ENCODE measurements at places on chromosomes 12 and 14.

DNA sequence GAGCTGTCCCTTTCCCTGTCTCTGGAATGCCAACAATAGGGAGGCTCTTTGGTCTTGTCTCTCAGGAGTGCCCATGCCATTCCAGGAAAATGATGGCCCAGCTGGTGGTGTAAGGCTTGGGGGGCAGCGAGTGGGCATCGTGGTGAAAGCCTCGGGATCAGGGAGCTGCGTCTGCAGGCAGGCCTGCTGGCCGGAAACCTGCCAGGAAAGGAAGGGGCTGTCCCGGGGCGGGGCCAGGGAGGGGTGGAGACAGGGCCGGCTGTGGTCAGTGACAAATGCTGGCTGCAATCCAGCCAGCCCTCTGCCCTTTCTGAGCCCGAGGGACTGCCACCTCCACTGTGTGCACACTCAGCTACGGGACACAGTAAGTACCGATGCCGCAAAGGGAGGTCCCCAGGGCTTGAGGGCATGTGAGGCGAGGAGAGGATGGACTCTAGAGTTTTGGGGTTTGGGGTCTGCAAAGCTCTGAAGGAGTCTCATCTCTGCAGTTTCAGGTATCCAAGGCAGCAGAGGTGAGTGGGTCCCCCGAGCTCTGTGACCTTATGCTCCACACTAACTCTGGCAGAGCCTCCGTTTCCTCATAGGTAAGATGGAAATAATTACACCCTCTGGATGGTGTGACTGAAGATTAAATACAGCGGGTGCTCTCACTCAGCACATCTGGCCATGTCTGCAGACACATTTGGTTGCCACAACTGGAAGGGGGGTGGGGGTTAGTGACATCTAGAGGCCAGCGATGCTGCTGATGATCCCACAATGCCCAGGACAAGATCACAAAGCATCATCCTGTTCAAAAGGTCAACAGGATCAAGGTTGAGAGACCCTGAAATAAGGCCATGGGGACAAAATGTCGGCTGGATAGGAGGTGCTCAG lies at the start of gene SERPINA5:
Gene SERPINA5 (plus strand): TSS at position 300 of the 873 bp plus-strand sequence. CDS start 5,937 bp downstream, outside the sequence.
- no peak for DNase-seq

- DNase-seq, result no peak
These were observed 4.5 kb downstream of the USP15 start for GRCh38 chr12:62264706-62265105.

- DNase-seq, result no peak
These were observed 976 bp downstream of the PEX5 start for GRCh38 chr12:7190268-7191055.

DNA sequence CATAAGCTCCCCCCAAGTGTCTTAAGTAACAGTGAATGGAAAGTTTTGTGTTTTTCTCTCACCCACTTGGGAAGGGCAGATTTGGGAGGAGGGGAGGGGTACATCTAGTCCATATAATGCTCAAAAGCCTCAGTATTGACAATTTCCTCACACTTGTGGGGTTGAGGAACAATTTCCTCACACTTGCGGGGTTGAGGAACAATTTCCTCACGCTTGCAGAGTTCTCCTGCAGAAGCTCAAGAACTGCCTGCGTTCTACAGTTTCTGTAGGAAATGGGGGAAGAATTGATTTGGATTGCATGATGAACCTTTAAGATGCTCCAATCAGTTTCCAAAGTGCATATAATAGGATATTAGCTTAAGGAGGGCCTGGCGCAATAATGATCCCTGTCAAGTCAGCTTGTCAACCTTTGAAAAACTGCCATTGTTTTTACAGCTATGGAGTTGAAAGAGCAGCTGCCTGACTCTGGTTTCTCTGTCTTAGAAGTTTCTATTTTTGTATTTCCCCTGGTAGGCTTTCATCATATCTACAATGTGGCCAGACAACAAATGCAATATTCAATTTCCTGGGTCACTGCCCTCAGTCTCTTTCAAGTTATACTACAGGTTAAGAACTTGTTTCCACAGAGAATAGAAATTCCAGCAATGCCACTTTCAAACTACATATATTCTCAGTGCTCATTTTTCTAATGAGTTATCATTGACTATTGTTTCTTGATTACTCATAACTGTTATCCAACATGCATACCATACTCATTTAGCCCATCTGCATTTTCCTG lies 66.5 kb downstream of the PLEKHG7 start:
- no peak for DNase-seq

DNA sequence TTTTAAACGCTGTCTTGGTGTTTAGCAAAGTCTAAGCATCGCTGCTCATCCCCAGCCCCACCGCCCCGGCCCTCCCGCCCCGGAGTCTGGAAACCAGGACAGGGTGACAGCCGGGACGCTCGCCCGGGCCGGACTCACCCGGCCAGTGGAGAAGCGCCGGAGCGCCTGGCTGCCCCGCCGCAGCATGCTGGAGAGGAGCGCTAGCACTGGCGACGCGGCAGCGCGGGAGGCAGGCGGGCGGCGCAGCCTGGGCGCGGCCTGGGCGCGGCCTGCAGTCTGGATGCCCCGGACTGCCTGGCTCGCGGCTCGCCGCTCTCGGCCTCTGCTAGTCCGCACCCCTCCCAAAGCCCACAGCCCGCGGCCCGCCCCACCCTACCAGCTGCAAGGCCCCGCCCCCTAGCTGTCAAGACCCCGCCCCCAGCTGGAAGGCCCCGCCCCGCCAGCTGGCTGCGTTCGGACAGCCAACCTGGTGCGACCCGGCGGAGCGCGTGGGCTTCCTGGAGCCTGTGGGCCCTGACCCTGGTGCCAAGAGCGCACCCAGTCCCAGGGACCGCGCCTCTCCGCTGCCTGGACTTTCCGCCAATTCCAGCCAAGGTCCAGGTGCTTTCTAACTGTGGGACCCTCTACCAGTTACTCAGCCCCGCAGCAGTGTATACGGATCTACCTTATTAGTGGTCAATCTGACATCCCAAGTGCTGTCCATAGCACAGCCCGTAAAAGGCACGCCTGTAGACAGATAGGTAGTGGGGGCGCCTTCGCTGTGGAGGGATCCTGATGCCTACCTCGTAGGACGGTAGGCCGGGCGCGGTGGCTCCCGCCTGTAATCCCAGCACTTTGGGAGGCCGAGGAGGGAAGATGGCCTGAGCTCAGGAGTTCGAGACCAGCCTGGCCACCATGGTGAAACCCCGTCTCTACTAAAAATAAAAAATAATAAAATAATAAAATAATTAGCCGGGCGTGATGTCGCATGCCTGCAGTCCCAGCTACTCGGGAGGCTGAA lies at the start of gene ALDH1L2:
Gene ALDH1L2 (minus strand): TSS at position 208 of the 1,000 bp plus-strand sequence. CDS start 22 bp downstream, at position 186.
- peak; percentile 74 for DNase-seq

- DNase-seq, result no peak
These were observed 198.5 kb downstream of the PTPRO start for GRCh38 chr12:15520844-15521243.

DNA sequence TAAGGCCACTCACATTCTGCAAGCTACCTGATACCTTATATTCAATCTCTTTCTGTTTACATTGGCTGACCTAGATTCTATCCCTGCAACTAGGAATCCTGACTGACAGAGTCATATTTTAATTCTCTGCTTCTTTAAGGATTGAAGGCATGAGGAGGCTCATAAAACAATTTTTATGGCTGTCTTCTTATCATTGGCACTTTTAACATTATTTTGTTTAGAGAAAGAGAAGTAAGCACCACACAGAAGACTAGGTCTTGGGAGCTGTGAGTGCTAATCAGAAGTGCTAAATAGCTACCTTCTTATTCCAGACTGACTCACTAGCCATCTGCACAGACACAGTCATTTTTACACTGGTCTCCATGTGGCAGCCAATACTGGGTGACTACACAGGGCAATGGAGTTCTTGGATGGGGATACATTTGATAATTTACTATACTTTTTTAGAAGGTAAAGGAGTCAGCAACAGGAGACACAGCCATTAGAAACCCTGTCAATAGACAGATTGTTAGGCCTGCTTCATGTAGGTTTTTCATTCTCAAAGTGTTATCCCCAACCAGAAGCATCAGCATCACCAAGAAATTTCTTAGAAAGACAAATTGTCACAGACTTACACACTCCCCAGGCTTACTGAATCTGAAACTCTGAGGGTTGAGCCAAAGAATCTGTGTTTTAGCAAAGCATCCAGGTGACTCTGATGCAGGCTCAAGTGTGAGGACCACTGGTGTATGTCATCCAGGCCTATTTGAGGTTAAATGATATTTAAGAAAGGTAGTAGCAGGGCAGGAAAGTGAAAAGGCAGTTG lies 214.1 kb downstream of the DUSP6 start:
- no peak for DNase-seq

DNA sequence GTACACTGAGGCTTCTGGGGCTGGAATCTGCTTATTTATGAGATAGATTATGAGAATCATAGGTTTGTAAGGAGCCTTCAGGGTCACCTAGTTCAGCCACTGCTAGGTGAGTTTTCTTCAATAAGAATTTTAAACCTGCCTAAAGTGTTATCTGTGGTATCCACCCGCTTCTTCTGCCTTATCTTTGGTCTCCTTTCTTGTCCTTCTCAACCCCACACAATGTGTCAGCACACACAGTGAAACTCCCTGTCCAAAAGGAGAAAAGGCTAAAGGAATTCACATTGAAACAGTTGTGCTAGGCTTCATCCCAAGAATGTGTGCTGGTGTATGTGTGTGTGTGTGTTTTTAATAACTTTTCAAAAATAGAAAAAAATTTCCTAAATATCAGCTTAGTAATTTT lies 259.3 kb upstream of the BTG1 start:
- DNase-seq, result no peak

GRCh38 chr14:91223028-91223783 lies 21.3 kb downstream of the GPR68 start:
- DNase-seq, result no peak

GRCh38 chr14:99030454-99030853 lies 241.5 kb downstream of the BCL11B start:
- no peak for DNase-seq

GRCh38 chr12:123346946-123347345 lies 17.7 kb downstream of the SBNO1 start:
- DNase-seq, result no peak

DNA sequence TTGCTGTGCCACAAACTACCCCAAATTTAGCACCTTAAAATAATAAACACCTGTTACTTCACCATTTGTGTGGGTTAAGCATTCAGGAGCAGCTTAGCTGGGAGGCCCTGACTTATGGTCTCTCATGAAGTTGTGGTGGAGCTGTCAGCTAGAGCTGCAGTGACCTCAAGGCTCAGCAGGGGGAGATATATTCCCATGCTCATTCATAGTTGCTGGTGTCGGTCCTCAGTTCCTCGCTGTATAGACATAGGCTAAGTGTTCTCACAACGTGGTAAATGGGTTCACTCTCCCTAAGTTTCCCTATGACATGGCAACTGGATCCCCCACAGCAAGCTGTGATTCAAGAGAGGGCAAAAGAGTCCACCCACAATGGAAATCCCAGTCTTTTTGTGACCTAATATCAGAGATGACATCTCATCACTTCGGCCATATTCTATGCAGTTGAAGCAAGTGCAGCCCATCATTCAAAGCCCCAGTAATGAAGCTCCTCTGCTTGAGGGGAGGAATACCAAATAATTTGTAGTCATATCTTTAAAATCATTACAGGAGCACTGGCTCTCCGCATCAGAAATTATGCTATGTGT lies 41.1 kb downstream of the PRB3 start:
- no peak for DNase-seq

- DNase-seq, result no peak
These were observed at the start of gene GALNT6 for GRCh38 chr12:51391283-51392123. Gene GALNT6 (minus strand): TSS chr12:51391406. CDS start chr12:51379781, 11,625 bp downstream.

GRCh38 chr14:76136476-76137110 lies 15.1 kb upstream of the GPATCH2L start:
- no peak for DNase-seq

- DNase-seq, result no peak
These were observed 108.5 kb downstream of the ARF6 start for GRCh38 chr14:50001151-50001998.

DNA sequence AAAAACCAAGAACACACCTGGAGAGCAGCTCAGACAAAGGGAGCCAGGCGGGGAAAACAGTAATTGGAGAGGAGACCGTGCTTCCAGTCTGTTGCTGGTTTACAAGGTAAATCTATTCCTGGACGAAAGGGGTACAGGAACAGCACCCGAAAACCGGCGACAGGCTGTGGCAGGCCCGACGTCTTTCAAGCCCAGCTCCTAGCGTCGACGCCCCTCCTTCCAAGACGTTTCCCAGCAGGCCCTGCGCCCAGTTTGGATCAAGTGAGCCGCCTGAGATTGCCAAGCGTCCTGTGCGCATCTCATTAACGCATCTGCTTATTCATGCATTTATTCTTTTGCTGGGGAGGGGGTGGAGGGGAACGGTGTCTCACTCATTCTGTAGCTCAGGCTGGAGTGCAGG lies 1.4 kb downstream of the C12orf56 start:
- no peak for DNase-seq

DNA sequence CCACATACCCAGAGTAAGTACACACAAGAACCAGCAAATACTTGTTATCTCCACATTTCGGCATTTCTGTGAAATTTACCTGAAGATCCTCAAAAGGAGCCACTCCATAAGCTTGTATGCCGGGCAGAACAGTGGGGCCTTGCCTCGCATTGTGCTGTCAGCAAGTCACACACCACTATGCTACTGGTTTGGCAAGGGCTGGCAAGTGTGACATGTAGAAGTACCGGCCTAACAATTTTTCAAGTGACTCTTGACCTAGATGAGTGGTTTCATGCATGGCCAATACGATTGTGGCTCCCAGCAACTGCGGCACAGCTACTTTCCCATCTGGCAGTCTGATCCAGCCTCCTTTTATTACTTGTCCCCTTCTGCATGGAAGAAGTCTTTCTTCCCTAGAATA lies 69.8 kb downstream of the GAS2L3 start:
- no peak for DNase-seq

- no peak for DNase-seq
These were observed 67.3 kb downstream of the PRIMA1 start for GRCh38 chr14:93720981-93721483.

DNA sequence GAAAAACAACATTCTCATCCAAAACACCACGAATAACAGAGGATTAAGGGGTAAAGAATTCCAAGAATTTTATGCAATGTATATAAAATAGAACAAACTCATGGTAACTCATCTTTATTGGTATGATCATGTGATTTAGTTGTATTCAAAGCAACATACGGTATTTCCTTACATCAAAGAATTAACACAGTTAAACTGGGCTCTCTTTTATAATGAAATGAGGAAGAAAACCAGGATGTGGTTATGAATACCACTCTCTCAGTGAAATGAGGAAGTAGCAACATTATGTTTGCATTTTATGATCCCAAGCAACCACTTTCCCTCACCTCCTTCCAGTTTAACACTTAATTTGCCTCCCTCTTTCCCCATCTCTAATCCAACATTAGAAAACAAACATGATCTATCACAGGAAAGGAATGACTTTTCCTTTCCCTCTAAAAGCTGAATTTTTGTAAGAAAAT lies 22.9 kb downstream of the SPTLC2 start:
- DNase-seq, result peak; percentile 64

GRCh38 chr12:3747543-3747942 lies 5.4 kb downstream of the CRACR2A start:
- DNase-seq, result no peak

DNA sequence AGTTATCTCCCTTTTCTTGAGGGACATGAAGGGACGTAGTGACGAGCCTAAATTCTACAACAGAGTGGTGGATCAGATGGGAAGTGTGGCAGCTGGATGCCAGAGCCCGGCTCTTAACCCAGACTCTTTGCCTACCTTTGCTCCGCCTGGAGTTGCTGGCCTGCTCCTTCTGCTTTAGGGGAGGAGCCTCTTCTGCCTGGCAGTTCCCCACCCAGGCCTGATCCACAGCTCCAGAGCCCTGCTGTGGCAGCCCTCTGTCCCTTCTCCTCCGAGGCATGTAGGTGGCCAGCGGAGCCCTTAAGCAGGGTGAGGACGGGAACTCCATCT lies 2.3 kb upstream of the PRPH start:
- no peak for DNase-seq

GRCh38 chr12:7503686-7504415 lies at the start of gene CD163:
Gene CD163 (minus strand): TSS chr12:7503777. CDS start chr12:7503690, 87 bp downstream.
- no peak for DNase-seq

GRCh38 chr12:111024205-111024801 lies 103.9 kb upstream of the MYL2 start:
- no peak for DNase-seq
